ENCODE measurements at places on chromosomes 5 and 9.

DNA sequence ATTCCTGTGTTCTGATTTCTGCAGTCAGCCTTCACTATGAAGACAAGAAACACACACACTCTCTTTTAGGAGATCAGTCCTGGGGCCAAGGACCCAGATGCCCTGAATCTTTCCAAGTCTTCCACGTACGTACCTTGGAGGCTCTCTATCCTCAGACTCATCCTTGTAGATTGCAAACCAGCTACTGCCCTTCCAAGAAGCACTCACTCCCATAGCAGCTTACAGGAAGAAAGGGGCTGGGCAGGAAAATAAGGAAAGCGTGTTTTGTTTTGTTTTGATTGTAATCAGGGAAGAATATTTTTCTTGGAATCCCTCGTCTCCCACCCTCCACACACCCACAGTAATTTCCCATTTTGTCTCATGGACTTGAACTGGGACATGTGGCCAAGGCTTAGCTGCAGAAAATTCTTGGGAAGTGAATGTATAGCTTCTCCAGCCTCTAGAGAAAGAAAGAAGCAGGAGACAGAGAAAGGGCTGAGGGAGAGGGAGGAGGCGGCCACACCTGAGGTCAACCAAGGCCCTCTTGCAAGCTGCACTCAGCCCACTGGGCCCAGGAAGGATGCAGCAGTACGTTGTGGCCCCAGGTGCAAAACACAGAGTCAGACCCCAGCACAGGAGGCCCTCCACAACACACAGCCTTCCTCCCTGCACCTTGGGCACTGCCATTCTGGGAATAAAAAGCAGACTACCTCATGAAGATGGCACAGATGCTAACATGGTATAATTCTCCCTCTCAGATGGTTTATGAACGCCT is 29.9 kb downstream of the IRX2 start:
- DNase-seq = no peak

DNA sequence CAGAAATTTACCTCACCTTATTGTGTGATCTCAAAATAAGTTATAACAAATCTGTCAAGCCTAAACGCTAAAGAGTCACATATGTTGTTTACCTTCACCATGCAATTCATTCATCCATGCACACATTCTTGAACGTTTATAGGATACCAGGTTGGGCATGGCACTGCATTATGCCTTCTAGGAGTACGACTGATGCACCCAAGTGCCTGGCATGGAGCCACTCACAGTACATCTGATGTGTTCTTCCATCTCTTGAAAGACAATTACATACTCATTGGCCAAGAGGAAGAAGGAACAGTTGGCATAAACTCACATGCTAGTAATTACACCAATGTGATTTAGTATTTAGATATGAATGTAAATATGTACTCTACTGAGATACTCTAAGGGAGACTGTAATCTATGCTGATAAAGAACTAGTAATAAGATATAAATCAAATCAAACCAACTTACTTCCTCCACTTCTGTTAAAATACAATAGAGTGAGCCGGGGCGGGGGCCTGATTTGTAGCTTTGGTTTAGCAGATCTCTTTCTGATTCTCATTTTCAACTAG is 90.7 kb downstream of the LPAR1 start:
- DNase-seq = no peak

- no peak for DNase-seq
Measured at GRCh38 chr5:122145906-122146305, 16.6 kb downstream of the ZNF474 start.

DNA sequence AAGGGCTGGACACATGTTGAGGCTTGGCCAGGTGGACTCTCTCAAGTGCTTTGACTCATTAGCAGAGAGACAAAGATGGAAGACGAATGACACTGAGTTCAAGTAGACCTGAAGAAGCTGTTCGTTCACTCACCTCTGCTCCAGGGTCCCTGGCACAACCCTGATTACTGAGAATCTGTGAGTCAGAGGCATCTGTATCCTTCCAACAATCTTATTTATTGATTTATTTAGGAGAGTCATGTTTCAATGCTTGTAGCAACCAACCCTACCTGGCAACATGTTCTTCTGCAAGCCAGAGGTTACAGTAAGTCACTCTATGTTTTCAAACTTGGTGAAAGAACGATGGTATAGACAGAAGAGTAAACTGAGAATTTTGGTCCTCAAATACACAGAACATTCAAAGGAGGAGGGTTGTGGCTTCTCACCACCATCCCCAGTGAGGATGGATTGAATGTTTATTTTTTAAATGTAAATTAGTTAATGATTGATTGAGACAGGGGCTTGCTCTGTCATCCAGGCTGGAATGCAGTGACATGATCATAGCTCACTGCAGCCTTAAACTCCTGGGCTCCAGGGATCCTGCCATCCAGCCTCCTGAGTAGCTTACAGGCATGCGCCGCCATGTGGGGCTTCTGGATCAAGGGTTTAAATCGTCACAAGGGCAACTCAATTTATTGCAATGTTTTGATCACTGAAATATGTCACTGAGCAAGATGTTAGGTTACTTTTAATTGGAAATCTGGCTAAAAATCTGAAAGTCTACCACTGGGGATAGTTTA is 55.7 kb upstream of the CARTPT start:
- no peak for DNase-seq

DNA sequence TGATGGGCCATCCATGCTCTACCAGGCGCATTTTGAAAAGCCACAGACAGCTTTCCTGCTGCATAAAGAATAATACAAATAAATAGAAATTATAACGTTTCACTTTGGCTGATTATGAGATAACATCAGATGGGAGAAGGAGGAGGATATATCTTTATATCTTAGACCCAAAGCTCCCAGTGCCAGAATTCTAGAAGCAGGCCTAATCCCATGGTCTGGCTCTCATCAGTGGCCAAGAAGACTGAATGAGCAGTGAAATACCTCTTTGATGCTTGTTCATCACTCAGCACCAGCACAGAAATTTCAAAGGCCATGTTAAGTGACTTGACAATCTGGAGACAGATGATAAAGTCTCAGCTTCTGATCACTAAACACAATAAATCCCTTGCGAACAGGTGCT is 107.6 kb downstream of the PPP2R2B start:
- DNase-seq = no peak

GRCh38 chr5:120738568-120738967 is 274.5 kb downstream of the PRR16 start:
- no peak for DNase-seq

- DNase-seq = no peak
Measured at GRCh38 chr5:148903587-148903986, 77.2 kb downstream of the ADRB2 start.

DNA sequence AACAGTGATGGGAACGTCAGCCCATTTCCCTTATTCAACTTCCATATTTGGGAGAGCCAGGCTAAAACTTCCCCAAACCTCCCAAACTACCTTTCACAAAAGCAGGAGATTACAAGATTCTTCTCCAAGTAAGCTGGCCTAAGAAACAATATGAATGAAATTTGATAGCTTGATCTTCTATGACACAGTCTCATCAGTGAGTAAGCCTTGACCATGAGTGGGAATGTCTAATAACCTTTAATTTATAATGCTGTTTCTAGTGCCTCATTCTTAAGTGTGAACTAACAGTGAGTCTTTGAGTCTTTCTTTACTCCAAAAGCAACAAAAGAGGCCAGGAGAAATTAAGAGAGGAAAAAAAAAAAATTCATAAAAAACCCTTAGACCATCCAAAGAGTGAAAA is 1379.9 kb downstream of the EFNA5 start:
- DNase-seq = no peak

- peak; percentile 49 for DNase-seq
Measured at GRCh38 chr9:33101104-33101951, 24.9 kb upstream of the SMU1 start.

DNA sequence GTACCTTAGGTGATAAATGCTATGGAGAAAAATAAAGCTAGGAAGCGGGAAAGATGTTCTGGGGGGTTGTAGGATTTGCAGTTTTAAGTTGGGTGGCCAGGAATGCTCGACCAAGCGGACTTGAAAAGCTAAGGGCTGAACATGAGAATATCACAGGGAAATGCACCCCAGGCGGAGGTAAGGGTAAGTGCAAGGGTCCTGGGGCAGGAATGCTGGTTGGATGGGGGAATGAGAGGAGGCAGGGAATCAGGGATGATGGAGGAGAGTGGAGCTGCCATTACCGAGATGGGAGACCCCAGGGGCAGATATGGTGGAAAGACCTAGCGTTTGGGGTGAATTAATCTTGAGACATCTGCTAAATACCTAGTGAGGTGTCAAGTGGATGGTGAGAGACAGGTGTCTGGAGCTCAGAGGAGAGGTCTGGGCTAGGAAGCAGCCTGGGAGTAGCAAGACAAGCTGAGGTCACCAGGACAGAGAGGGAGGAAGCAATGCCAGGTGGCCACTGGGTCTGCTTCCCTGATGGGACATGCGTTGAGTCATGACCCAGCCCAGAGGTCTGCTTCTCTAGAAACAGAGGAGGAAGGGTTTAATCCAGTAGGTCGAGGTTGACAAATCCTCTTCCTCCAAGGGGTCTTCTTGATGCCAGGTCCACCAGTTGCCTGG is 77.7 kb upstream of the ASS1 start:
- no peak for DNase-seq

DNA sequence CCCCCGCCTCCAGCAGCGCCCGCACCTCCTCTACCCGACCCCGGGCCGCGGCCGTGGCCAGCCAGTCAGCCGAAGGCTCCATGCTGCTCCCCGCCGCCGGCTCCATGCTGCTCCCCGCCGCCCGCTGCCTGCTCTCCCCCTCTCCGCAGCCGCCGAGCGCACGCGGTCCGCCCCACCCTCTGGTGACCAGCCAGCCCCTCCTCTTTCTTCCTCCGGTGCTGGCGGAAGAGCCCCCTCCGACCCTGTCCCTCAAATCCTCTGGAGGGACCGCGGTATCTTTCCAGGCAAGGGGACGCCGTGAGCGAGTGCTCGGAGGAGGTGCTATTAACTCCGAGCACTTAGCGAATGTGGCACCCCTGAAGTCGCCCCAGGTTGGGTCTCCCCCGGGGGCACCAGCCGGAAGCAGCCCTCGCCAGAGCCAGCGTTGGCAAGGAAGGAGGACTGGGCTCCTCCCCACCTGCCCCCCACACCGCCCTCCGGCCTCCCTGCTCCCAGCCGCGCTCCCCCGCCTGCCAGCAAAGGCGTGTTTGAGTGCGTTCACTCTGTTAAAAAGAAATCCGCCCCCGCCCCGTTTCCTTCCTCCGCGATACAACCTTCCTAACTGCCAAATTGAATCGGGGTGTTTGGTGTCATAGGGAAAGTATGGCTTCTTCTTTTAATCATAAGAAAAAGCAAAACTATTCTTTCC is 19.3 kb downstream of the CDKN2A start:
- DNase-seq = no peak

- no peak for DNase-seq
Measured at GRCh38 chr9:78047106-78047505, 15.5 kb upstream of the GNAQ start.

GRCh38 chr9:1514250-1514649 is 464.1 kb downstream of the DMRT2 start:
- no peak for DNase-seq

DNA sequence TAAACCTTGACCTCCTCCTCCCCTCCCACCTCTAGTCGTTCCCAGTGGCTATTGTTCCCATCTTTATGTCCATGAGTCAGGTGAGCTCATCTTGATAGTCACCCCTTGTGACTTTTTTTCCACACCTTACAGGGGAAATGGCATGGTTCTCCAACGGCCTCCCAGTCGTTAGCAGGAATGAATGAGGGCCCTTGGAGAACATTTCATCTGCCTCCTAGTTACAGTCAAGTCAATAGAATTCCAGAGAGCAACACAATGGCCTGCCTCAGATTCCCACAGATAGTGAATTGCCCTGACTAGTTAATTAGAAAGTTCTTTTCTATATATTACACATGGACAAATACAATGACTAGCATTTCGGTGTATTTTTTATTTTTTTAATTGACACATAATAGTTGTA is 262.6 kb downstream of the ATPSCKMT start:
- no peak for DNase-seq

GRCh38 chr5:76527685-76528161 is 95.5 kb downstream of the F2RL2 start:
- DNase-seq = no peak

- DNase-seq = no peak
Measured at GRCh38 chr5:170211575-170212334, 21.0 kb upstream of the C5orf58 start.

GRCh38 chr5:124742983-124743601 is 3.3 kb downstream of the ZNF608 start:
- DNase-seq = no peak

- DNase-seq = no peak
Measured at GRCh38 chr9:12818431-12819000, 43.7 kb downstream of the LURAP1L start.

- DNase-seq = no peak
Measured at GRCh38 chr5:76555717-76556116, 67.5 kb downstream of the F2RL2 start.

DNA sequence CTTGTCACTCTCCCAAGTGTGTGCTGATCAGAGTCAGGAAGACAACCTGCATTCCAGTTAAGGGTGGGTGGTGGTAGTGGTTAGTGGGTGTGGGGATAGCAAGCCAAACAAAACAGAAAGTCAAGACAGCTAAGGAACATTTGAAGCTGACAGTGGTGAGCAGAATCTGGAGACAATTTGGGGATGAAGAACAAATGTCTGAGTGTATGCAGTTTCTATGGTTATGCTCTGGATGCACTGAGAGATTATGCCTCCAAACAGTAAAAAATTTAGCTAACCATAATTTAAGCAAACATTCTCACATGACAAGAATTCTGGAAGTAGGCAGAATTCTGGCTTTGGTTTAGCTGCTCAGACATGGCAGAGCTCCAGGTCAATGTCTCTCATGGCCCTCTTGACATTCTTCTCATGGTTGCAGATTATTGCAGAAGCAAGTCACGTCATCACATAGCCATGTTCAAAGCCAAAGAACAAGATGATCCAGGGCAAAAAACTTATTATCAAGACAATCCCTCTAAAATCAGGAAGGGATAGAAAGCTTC is 148.7 kb downstream of the LURAP1L start:
- no peak for DNase-seq

DNA sequence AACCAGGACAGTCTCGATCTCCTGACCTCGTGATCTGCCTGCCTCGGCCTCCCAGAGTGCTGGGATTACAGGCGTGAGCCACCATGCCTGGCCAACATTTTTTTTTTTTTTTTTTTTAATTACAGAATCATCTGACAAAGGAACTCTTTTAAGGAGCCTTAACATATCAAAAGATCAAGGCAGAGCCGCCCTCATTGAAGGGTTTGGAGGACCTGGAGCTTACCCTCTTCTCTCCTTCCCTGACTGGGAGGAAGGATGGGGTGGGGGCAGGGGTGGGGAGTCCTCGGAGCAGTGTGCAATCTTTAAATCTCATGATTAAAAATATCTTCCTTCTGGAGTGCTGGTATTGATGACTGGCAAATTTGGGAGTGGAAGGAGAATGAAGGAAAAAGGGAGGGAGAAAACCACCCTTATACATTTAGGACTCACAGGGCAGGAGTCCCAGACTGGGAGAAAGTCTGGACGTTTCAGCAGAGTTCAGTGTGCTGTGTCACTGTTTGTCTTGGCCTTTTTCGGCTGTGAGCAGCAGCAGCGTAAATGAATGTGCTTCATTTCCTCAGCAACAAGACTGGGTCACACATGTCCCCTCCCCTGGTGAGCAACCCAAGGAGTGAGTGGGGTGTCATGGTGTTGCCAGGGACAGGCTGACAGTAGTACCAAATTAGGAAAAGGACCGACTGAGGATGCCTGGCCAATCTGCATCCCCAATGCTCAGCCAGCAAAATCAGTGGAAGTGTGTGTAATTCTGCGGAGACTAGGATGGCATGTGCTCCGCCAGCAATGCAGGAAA is 115.3 kb upstream of the BNC2 start:
- no peak for DNase-seq

Measured in 8988T (cell line).